ENCODE measurements at places on chromosomes 12 and 14.

DNA sequence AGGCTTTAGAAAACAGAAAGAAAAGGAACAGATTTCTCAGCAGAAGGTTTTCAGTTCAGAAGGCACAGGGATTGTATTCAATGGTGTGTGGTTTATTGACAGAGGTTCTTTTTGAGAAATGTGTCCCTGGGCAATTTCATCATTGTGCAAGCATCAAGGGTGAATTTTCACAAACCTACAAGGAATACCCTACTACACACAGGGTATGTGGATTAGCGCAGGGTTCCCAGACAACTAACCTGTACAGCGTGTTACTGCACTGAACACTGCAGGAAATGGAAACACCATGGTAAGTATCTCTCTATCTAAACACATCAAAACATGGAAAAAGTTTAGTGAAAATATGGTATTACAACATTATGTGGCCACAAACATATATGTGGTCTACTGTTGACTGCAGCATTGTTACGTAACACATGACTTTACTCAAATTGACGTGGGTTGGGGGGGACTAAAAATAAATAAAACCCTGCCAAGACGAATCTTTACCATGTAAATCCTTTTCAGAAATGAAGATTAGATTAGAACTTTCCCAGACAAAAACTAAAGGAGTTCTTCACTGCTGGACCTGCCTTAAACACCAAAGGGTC lies 893.1 kb downstream of the TMEM121 start:
- no peak for DNase-seq

DNA sequence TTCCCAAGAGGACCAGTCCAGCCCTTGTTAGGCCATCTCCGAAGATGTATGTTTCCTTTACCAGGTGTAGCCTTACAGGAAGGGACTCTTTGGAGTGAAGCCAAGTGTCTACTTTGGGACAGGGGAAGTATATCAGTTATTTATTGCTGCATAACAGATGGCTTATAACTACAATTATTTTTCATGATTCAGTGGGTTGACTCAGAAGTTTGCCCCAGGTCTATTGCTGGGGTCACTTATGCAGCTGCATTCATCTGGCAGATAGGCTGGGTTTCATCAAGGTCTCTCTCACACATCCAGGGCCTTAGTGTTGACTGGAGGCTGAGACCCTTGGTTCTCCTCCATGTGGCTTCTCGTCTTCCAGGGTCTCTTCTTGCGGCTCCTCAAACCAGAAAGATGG lies 170.1 kb downstream of the NRXN3 start:
- DNase-seq: no peak

GRCh38 chr12:4454315-4454860 lies 8.8 kb upstream of the FGF6 start:
- DNase-seq: no peak

GRCh38 chr14:68577802-68578541 lies 214.9 kb downstream of the ZFP36L1 start:
- no peak for DNase-seq

DNA sequence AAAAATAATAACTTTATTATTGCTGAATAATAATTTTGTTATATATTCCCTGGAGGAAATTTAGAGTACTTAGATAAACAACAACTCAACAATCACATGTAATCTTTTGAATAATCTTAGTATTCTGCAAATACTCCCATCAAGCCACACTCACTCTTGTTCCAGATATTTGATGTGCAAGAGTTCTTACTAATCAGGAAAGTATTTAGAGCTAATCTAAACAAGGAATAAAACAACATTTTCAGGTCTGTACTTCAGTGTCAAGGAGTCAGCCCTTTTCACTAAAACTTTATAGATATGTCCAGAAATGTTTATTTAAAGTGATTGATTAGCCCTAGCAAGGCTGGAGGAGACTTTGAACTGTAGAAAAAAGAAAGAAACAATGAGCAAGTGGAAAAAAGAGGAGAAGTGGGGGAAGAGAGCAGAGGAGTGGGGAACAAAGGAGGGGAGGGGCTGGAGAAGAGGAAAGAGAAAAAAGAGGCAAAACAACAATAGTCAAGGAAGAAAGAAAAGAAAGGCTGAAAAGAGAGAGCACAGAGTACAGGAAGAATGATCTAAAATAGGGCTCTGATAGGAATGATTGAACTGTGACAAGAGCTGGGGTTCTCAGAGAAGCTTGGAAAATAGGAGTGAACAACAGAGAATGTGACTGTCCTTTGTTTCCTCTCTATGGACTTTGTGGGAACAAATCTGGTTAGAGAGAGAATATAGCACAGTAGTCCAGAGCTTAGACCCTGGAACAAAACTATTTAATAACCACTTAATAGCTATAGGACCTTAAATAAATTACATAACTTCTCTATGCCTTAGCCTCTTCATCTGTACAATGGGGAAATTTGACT lies 238.7 kb downstream of the AKAP6 start:
- DNase-seq: no peak

- no peak for DNase-seq
Measured at GRCh38 chr12:114682785-114683708, 928 bp downstream of the TBX3 start.

DNA sequence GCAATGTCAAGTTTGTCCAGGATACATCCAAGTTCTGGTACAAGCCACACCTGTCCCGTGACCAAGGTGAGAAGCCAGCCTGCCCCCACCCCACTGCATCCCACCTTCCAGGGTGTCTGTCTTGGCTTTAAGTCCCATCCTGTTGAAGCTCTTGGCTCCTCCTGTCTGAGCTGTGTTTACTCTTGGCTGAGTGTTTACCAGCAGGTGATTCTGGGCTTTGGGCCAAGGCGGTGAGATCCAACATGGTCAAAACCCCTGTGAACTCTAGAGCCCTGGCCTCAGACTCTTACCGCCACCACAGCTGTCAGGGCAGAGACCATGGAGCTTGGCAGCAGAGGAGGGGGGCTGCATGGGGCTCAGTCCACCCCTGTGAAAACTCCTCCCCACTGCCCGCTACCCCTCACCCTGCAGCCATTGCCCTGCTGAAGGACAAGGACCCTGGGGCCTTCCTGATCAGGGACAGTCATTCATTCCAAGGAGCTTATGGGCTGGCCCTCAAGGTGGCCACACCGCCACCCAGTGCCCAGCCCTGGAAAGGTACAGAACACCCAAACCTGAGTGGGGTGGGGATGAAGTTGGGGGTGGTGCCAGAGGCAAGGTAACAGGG lies 11.6 kb downstream of the TNS2 start:
- no peak for DNase-seq

GRCh38 chr12:128787827-128788226 lies 35.9 kb downstream of the SLC15A4 start:
- DNase-seq: no peak

DNA sequence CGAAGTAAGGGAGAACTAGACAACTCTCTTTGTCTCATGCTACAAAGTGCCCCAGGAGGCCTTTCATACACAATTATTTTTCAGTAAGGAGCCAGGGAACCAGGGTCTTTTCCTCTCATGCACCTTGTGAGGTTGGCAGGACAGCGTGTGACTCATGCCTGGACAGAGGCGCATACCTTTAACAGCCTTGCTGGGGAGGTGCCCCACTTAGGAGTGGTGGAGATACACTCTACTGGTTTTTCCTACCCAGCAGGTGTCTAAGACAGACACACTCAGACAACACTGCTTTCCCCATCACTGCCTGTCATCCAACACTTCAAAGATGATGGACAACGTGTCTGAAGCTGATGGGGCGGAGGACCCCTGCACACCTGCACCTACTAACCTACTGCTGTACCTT lies 49.1 kb downstream of the B4GALNT3 start:
- no peak for DNase-seq

DNA sequence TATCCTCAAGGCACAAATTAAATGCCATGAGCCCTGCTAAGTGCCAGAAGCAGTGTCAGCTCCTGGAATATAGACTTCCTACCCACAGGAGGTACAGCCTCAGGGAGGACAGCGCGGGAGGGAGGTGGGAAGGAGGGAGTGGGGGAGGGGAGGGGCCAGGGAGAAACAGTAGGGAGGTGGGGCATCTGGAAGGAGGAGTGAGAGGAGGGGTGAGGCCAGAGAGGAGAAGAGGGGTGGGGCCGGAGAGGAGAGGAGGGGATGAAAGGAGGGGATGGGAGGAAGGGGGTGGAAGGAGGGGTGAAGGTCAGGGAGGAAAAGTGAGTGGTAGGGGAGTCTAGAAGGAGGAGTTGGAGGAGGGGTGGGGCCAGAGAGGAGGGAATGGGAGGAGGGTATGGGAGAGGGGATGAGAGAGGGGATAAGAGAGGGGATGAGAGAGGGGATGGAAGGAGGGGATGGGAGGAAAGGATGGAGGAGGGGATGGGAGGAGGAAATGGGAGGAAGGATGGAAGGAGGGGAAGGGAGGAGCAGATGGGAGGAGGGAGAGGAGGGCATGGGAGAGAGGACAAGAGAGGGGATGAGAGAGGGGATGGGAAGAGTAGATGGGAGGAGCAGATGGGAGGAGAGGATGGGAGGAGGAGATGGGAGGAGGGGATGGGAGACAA lies 9.2 kb upstream of the CCDC197 start:
- no peak for DNase-seq

GRCh38 chr14:98138666-98139065 lies 1133.3 kb downstream of the BCL11B start:
- peak; percentile 92 for DNase-seq

DNA sequence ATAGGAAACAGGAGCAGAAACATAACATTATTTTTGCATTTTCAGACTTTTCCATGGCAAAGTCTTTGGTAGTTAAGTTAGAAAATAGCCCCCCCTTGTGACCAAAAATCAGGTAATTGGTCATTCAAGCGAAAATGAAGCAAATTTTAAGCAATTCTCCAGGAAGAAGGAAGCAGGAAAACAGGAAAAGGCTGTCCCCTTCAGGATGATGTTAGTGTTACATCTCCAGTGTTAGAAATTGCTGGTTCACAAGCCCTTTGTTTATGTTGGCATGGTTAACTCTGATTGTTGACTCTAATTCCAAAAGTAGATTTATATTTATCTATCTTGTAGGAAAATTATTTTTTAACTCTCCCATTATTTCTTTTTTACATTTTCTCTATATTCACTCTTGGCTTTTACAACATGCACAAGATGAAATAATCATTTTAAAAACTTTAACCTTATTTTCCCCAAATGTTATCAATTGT lies 18.8 kb upstream of the GAS2L3 start:
- DNase-seq: peak; percentile 35

GRCh38 chr12:106901276-106901675 lies 54.4 kb upstream of the TMEM263 start:
- no peak for DNase-seq

DNA sequence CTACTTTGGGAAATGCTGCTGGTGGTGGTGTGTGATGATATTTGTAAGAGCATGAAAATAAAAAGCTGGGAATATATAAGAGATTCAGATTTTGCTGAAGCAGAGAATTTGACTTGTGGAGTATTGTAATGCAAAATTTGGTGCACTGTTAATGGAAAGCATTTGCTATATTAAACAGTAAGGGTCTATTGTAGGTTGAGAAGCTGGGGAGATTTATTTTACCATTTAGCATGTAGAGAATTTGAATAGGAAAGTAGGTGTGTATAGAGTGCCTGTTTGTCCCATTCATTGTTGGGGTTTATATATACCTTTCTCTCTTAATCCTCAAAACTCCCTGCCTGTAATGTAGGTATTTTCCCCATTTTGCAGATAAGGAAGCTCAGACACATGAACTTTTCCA lies 48.4 kb downstream of the CRADD start:
- DNase-seq: no peak

GRCh38 chr12:57487055-57487596 lies 742 bp upstream of the MARS1 start:
- DNase-seq: no peak

- DNase-seq: no peak
Measured at GRCh38 chr14:33359288-33359881, 420.7 kb downstream of the NPAS3 start.

DNA sequence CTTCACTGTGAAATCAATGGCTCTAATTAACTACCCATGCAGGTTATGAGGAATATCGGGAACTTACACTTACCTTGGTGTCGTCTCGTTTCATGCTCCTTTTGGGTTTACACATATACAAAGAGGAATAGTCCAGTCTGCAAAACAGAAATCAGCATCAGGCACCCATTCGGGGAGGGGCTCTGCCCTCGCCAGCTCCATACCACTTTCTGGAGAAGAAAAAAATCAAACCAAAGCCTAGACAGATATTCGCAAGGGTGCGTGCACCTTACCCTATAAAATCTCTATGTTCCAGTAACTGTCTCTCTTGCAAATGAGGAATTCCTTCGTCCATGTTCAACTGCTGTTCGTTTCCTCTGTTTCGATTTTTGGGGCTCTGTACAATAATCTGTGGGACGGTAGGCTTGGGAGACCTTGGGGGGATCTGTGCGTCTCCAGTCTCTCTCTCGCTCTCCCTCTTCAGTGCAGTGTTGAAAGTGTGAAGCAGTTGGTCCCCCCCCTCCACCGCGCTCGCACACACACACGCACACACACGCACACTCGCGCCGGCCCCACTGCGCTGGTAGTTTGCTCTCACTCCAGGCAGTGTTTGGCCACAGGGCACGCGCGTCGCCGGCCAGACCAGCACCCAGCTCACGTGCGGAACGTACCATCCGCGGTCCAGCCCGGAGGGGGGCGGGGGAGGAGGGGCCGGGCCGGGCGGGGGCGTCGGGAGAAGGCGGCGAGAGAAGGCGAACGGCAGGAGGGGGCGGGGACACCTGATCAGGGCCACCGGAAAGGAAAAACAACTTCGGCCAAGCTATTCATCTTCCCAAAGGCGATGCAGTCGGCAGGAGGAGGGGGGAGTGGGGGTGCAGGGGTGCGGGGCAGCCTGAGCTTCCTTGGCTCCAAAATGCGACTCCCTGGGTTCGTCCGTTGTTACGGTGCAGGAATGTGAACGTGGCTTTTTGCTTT lies at the start of gene BHLHE41:
Gene BHLHE41 (minus strand): TSS at position 592 of the 954 bp plus-strand sequence. CDS start 258 bp downstream, at position 334.
- DNase-seq: no peak

- DNase-seq: no peak
Measured at GRCh38 chr14:97233319-97233985, 436.3 kb downstream of the VRK1 start.

DNA sequence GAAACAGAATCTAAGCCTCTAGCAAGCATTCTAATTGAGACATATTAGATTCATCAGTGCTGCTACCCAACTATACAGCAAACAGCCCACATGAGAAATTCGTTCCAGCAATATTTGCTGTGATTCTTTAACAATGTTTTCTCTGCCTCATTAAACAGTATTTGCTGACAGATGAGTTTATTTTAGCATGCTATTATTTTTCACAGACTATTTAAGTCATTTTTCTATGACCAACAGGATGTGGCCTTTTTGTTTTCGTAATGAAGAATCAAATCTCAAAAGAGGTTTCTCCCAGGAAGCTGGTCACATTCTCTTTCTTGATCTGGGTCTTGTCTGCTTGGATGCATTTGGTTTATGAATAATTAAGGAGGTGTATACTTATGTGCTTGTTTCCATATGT lies 23.2 kb upstream of the SERPINA12 start:
- DNase-seq: no peak

- no peak for DNase-seq
Measured at GRCh38 chr14:84112589-84112988, 1417.4 kb upstream of the FLRT2 start.

GRCh38 chr12:22821985-22822384 lies 197.0 kb downstream of the ETNK1 start:
- no peak for DNase-seq

DNA sequence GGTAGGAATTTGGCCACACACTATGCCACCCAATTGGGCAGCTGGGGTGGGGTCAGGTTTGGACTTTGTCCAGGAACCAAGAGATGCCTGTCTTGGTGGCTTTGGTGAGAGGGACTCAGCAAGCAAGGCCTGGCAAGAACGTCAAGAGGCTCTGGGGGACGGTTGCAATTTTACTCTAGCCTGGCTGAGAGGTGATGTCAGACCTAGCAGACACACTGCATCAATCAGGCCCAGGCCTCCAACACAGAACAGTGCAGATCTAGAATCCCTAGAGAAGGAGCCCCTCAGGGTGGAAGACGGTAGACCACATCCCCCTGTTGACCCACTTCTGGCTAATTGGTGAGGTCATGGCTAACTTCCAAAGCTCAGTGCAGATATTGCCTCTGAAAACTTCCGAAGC lies 1.6 kb upstream of the UNC119B start:
- no peak for DNase-seq

Measured in Jurkat, Clone E6-1 (cell line).